Inflammatory macrophage (primary cell): ENCODE measurements at places on chromosomes 11 and 22.

DNA sequence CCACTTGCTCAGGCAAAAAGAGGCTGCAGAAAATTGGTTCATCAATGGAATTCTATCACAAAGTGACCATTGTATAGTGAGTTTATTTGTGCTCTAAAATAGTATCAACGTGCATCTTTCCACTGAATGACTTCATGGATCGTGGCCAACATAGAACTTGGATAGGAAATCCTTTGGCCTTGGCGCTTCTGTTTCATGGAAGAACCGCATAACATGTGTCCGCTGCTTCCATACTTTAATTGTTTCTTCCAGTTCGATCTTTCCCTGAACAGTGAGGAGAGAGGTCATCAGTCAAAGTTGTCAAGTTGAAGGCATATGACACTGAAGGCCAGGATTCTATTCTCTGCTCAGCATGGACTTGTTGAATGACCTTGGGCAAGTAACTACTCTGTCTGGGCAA is 4.5 kb downstream of the NDUFA6 start:
- no peak for DNase-seq

- no peak for DNase-seq
These were observed 13.8 kb upstream of the FGF4 start for GRCh38 chr11:69788956-69789355.

GRCh38 chr22:42621505-42622002 is 6.9 kb upstream of the POLDIP3 start:
- DNase-seq = peak; percentile 39

DNA sequence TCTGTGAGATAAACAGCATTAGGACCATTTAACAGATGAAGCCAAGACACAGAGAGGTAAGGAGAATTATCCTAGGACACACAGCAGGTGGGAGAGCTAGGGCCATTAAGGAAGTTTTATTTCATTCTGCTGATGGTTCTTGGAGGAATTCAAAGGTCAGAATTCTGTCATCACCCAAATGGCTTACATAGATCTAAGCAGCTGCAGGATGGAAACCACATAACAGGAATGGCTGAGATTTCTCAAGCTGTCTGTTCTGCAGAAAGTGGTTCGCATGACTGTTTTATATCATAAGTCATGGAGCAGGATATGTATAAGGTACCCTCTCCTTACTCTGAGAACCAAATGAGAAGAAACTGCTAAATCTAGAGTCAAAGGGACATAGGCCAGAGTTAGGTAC is 163.2 kb upstream of the NARS2 start:
- DNase-seq = no peak

DNA sequence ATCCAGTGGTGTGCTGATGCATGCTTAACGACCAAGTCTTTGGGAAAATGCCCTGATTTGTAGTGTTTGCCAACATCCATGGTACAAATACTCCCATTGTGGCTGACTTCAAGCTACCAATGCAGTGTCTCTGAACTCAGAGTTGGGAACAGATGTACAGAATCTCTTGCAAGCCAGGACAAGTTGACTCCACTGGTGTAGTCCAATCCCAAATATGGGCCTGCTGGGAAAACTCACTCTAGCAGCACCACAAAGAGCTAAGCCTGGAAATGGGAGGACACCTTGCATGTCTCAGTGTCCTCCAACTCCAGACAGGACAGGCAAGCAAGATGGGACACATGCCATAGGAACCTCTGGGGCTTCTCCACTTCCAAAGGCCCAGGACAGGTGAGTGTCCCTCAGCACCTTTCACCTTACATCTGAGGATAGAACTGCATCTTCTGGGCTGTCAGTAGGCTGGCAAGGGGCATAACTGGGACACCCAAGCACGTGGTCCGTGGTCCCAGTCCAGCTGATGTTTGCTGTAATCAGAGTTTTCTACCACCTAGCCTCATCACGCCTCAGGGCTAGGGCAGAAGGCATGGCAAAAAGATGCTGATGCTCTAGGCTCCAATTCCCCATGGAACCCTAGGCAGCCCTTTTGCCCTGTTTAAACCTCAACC is 6.5 kb downstream of the LMO1 start:
- no peak for DNase-seq
